Activated CD4-positive, CD25-positive, alpha-beta regulatory T cell treated with anti-CD3 and anti-CD28 coated beads, Interleukin-2, amount 50 U/mL, for 16 hours (primary cell): ENCODE measurements at places on chromosomes 1 and 21.

DNA sequence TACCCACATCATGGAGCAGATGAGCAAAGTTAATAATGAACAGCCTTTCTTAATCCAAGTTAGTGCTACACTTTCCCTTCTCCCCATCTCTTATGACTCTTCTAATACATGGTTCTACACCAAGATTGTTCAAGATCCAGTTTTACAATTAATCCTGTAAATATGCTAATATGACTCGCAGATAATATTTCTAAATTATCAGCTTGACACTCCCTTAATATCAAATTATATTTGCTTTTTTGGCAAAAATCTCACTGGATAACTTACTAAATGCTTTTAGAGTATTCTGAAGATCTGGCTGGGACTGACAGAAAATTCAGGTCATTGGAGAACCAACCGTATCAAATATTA, 24.4 kb upstream of the CR1L start:
- DNase-seq, result no peak

GRCh38 chr21:42520628-42521253, 7.1 kb downstream of the SLC37A1 start:
- DNase-seq, result no peak

DNA sequence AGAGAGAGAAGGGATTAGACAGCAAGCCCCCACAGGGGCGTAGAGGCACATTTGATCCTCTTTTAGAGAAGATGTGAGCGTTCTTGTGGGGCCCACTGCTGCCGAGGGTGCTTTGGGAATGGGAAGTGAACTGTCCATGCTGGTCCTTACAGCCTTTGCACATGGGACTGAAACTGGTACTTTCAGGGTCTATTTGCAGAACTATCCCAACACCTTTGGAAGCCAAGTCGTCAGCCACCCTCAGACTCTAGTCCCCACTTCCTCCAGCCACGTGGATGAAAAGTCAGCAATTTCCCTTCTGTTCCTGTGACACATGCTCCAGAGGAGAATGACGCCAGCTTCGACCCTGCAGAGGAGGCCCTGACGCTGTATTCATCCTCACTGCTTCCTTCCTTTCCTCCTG, 2.6 kb upstream of the RAB7B start:
- DNase-seq, result no peak

- no peak for DNase-seq
Observed at GRCh38 chr1:152244576-152245273, 20.7 kb upstream of the HRNR start.

- no peak for DNase-seq
Observed at GRCh38 chr1:56921479-56921878, 44.3 kb downstream of the C8B start.

DNA sequence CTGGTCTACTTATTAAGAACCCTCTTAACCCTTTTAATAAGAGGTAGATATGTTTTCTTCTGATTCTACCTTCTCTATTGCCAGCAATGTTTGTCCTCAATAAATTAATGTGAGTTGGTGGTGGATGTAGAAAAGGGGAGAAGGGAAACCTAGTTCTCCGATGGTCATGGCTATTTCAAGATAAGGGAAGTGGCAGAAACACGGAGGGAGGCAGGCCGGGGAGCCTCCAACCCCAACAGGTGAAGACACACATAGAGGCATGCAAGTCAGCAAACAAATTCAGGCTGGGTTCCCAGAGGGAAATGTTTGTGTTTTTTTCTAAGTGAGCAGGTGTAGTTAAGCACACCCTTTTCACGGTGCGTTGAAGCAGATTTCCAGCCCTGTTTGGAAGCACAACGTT, 31.0 kb upstream of the CLDN14 start:
- no peak for DNase-seq

DNA sequence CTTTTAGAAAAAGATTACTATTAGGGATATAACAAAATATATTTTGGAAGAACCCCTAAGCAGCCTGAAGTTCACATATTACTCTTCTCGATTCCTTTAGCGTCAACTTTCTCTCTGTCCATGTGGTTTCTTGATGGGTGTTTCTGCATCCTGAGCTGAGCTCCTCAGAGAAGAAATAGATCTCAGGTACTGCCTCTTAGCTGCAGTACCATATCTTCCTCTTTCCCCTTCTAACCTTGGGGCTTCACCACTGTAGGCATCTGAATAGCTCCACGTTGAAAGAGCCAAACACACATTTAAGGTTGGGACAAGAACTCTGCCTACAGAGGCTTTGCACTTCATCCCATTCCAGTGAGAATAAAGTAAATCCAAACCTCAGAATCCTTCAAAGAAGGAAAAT, 59.2 kb downstream of the SAMSN1 start:
- DNase-seq, result no peak

- DNase-seq, result no peak
Observed at GRCh38 chr1:61190618-61191432, 108.5 kb downstream of the NFIA start.

- DNase-seq, result no peak
Observed at GRCh38 chr1:174309490-174309889, 138.3 kb upstream of the GPR52 start.

DNA sequence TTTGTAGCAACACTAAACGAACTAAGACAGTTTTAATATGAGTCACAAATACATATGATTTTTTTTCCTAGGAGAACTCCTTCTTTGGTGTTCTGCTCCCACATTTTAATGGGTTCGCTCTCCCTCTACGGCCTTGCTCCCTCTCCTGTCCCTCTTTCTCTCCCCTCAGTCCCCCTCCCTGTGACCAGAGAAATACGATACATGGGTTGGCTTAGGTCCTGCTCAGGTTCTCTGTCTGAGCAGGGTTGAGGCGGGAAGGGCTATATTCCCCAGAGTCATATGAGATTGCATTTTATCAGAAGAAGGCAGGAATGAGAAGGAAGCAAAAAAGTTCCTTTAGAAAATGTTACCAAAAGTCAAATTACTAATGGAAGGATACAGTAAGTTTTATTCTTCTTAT, 44.6 kb downstream of the UBE2U start:
- no peak for DNase-seq

DNA sequence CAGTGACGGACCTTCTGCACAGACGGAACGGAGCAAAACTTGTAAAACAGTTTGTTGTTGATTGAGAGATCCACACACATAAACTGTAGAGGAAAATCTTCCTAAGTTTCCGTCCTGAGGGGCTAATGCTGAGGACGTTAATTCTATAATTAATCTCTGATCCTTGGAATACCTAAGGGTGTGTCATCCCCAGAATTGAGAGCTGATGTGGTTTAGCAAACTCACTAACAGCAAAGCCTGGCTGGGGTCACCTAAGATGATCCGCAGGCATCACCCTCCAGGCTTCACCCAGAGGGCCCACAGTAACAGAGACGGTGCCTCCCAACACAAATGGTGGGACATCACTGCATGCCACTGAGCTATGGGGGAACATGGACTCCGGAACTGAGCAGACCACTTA, 97.5 kb downstream of the SMYD2 start:
- no peak for DNase-seq

GRCh38 chr21:29074007-29074376, 544 bp upstream of the CCT8 start:
- no peak for DNase-seq

- no peak for DNase-seq
Observed at GRCh38 chr1:155012026-155012546, 9.5 kb downstream of the ZBTB7B start.

GRCh38 chr1:17516303-17517214, 22.9 kb upstream of the ARHGEF10L start:
- no peak for DNase-seq

GRCh38 chr1:245256528-245256927, 101.7 kb downstream of the KIF26B start:
- DNase-seq, result no peak

GRCh38 chr1:194024659-194025058, 838.2 kb upstream of the B3GALT2 start:
- DNase-seq, result no peak

DNA sequence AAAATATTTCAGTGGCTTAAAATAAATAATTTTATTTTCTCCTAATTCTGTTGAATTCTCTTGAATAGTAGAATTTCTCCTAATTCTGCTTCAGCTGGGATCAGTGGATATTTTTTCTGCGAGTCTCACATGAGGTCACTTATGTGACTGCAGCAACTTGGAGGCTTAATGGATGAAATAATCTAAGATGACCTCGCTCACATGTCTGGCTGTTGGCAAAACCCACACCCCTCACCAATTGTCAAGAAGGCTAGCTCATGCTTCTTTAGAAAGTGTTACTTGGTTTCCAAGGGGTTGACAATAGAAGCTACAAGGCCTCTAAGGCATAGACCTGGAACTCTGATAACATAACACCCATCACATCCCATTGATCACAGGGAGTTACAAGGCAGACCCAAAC, 156.9 kb upstream of the DPYD start:
- DNase-seq, result no peak

GRCh38 chr1:160064746-160065145, 5.2 kb downstream of the KCNJ10 start:
- DNase-seq, result no peak

DNA sequence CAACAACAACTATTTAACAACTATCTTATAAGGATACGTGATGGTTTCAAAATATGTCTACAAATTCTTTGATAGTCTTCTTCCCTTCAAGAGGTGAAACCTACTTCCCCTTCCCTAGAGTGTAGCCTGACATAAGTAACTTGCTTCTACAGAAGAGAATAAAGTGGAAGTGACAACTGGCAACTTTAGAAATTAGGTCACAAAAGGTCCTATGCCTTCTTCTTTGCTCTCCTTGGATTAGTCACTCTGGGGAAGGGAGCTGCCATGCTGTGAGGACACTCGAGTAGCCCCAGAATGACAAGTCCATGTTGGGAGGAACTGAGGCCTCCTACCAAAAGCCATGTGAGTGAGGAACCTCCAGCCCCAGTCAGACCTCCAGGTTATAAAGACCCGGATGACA, 19.2 kb downstream of the EFCAB14 start:
- DNase-seq, result no peak

DNA sequence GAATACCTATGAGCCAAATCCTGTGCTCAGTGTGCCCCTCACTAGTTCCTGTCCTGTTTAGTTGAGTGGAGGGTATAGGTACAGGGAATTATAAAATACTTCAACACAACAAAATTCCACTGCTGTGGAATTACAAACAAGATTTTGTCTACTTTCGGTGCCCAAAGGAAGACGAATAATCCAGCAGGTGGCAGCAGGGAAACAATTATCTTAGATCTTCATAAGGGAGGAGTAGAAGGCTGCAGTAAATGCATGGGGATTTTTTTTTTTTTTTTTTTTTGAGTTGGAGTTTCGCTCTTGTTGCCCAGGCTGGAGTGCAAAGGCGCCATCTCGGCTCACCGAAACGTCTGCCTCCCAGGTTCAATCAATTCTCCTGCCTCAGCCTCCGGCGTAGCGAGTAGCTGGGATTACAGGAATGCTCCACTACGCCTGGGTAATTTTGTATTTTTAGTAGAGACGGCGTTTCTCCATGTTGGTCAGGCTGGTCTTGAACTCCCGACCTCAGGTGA, 2.0 kb upstream of the PIP5K1A start:
- DNase-seq, result no peak

GRCh38 chr1:230080822-230081221, 13.8 kb downstream of the GALNT2 start:
- no peak for DNase-seq

DNA sequence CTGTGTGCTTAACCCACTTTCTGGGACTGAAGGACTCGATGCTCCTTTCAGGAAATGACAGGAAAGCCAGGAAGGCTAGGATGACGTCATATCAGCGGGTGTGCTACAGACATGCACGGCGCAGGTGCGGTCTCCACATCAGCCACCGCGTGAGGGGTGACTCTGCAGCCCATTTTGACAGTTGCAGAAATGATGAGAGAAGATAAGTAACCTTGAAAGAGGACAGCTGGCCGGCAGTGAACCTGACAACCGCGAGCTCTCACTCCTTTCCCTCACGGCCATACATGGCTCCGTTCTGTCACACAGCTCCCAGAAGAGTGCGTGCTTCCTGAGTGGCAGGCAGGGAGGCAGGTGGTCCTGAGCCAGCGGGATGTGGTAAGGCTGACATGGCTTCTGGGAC, 1.7 kb upstream of the KRTAP10-5 start:
- no peak for DNase-seq

- no peak for DNase-seq
Observed at GRCh38 chr1:19804831-19805251, 5.1 kb upstream of the TMCO4 start.

- DNase-seq, result no peak
Observed at GRCh38 chr1:72063364-72064044, 218.8 kb downstream of the NEGR1 start.

- DNase-seq, result no peak
Observed at GRCh38 chr1:50266509-50266908, 156.7 kb downstream of the DMRTA2 start.
